NCI-H1694 treated with DMSO at 0.1 percent for 48 hours (cell line): ENCODE measurements at places on chromosomes 2 and 18.

GRCh38 chr2:78431241-78431640 is 594.3 kb upstream of the REG3G start:
- DNase-seq = no peak

GRCh38 chr18:48947560-48947959 is 3.2 kb downstream of the SMAD7 start:
- DNase-seq = no peak

- DNase-seq = no peak
Observed at GRCh38 chr2:85583667-85584353, 421 bp upstream of the VAMP5 start.

- no peak for DNase-seq
Observed at GRCh38 chr2:227545990-227546389, 52.7 kb upstream of the SCYGR2 start.

DNA sequence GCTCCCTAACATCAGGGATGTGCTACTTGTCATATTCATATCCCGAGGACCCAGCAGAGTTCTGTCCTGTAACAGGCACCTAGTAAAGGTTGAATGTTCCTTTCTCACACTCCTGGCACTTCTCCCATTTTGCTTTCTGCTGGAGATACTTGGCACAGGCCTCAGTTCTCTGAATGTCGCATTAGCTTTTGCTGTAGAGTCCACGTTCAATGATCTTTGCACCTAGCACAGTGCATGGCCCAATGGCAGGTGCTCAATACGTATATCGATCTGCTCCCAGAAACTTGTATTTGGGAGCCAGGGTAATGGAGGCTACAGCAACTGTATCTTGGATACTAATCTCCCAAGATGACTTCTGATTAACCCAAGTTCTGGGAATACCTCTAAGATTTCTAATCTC is 24.8 kb upstream of the VPS4B start:
- DNase-seq = no peak

DNA sequence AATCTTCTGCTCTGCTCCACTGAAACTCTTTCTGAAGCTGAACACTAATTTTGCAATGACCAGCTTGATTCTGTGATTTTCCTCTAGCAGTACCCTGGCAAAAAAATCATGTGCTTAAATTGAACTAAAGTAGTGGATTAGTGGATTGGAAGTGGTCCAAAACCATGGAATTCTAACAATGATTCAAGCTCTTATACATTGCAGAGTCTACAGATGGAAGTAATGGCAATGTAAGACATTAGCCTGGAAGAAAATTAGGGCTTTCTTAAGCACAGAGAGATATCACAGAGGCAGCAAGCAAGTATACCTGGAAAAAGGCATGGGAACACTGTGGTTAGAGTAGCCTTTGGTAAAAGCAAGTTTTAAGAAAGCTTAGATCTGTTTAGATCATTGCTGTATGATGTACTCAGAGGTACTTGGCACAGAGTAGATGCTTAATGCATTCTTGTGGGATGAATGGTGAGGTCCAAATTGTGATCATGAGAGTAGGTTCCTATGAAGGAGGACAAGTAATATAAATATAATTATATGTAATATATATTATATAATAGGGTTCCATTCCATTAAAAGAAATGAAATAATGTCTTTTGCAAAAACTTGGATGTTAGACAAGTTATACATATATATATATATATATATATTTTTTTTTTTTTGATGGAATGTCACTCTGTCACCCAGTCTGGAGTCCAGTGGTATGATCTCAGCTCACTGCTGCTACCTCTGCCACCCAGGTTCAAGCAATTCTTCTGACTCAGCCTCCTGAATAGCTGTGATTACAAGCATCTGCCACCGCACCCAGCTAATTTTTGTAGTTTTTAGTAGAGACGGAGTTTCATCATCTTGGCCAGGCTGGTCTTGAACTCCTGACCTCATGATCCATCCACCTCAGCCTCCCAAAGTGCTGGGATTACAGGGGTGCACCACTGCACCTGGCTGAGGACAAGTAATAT is 172.2 kb upstream of the SCN7A start:
- DNase-seq = no peak
